Lung (tissue), 17 donors: ENCODE measurements at places on chromosomes 7 and 10. TPM values are rescaled to one million over a fixed set of nuclear protein-coding genes. Genes with fewer than 3 reads are reported as not detected.

The USP54 gene
- total RNA-seq, result 165 TPM

The KLF14 gene
- total RNA-seq, result 0.26 TPM

The EN2 gene
- total RNA-seq, result not detected

The FRMPD2 gene
- total RNA-seq, result 26.7 TPM

The OR2A5 gene
- total RNA-seq, result not detected

The GDF10 gene
- 30.3 TPM for total RNA-seq

The MAD1L1 gene
- 53.7 TPM for total RNA-seq

- peaks cover 2% of the 10 kb centered on the region for H3K4me1 ChIP-seq
- no peak overlapping the region for H3K4me3 ChIP-seq
- no peak overlapping the region for H3K27ac ChIP-seq
- DNase-seq, result peak; percentile 71
Measured at GRCh38 chr10:121886997-121887622, 40.7 kb downstream of the ATE1 start.

GRCh38 chr7:42274053-42274452 is 37.0 kb upstream of the GLI3 start:
- H3K4me3 ChIP-seq, result no peak overlapping the region
- no peaks in the 10 kb centered on the region for H3K27me3 ChIP-seq
- peak; percentile 18 for DNase-seq

DNA sequence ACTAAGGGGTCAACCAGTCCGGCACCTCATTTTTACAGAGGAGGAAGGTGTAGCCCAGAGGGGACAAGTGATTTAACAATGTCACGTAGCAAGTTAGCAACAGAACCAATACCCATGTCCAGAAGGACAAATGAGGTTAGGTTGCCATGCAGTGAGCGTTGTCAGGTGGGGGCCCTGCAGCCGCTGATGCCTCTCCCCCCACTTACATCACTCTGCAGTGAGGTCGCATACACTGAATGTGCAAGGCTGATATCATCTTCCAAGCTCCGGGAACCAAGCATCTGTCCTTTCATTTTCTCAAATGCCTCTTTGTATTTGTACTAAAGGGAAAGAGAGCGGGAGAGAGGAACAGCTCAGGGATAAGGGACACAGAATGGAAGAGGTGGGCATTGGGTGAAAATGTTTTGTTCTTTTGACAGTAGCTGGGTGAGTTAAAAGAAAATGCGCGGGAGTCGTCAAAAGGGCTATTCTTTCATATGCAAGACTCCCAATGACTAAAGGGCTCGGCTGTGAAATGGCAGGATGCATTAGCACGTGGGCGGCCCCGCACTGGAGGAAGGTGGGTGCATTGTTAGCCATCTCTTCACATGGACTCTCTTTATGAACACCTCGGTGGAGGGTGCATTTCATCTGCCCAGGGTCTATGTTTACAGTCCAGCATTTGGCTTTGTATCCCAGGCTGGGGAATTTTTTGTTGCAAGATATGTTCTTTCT is 49.7 kb downstream of the NRAP start:
- no peak for DNase-seq
- H3K27me3 ChIP-seq, result peaks cover 13% of the 10 kb centered on the region
- H3K4me3 ChIP-seq, result no peak overlapping the region
- H3K27ac ChIP-seq, result no peak overlapping the region
- H3K4me1 ChIP-seq, result no peaks in the 10 kb centered on the region

GRCh38 chr7:27161214-27161720 is 4.1 kb downstream of the HOXA9 start:
- no peak for DNase-seq
- no peak overlapping the region for H3K4me3 ChIP-seq
- H3K27ac ChIP-seq, result no peak overlapping the region
- no peaks in the 10 kb centered on the region for H3K36me3 ChIP-seq

GRCh38 chr10:19299645-19300044 is 251.0 kb downstream of the MALRD1 start:
- no peaks in the 10 kb centered on the region for H3K36me3 ChIP-seq
- no peaks in the 10 kb centered on the region for H3K27me3 ChIP-seq
- DNase-seq, result no peak
- no peaks in the 10 kb centered on the region for H3K4me1 ChIP-seq
- no peak overlapping the region for H3K27ac ChIP-seq

DNA sequence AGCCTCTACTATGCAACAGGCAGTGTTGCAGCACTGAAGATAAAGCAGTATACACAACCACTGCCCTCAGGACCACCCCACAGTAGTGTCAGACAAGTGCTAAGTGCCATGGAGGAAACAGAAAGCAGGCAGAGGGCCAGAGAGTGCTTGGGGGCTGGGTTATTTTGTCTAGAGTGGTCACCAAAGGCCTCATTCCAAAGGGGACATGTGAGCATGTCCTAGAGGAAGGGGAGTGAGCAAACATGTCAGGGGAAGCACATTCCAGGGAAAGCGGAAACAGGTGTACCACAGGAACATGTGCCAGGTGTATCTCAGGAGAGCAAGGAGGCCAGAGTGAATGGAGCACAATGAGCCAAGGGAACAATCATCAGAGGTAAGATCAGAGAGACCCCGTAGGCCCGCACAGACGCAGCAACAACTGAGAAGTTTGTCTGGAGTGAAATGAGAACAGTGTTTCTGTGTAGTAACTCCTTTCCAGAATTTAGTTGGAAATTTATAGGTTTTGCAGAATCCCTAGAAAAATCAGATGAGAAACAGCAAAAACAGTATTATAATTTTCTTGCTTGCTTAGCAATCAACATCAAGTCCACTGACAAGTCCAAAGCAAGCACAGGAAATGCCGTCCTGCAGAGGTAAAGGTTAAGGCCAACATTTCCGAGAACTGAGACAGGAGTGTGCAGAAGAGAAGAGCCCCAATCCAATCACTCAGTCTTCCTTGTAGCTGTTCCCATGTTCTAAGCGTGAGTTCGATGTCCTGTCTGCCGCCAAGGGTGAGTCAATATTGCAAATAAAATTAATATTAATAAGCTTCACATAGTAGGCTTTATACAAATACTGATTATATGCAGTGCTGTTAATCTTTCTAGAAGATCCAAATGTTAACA is 67.3 kb downstream of the SGMS1 start:
- H3K36me3 ChIP-seq, result peaks cover 2% of the 10 kb centered on the region
- peaks cover 50% of the 10 kb centered on the region for H3K4me1 ChIP-seq
- no peak overlapping the region for H3K27ac ChIP-seq

DNA sequence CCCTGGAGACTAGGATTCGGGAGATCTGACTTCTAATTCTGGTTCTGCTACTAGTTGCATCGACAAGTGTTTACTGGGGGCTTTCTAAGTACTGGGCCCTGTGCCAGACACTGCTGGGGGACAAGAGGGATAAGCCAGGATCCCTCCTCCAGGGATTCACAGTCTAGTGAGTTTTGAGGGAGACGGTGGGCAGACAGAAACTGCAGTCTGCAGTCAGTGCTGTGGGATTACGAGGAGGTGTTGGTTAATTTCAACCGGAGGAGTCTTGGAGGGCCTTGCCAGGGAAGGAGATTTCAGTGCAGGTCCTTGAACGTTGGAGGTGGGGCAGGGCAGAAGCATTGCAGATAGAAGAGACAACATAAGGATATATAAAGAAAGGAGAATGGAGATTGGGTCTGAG is 3.5 kb upstream of the KCNH2 start:
- no peak overlapping the region for H3K27ac ChIP-seq
- no peak overlapping the region for H3K4me3 ChIP-seq
- peaks cover 10% of the 10 kb centered on the region for H3K4me1 ChIP-seq
- peaks cover 25% of the 10 kb centered on the region for H3K27me3 ChIP-seq
- no peak for DNase-seq

GRCh38 chr7:100486753-100487446 is 3.2 kb downstream of the NYAP1 start:
- peak; percentile 38 for DNase-seq
- no peak overlapping the region for H3K4me3 ChIP-seq
- no peak overlapping the region for H3K27ac ChIP-seq

GRCh38 chr10:16907687-16908086 is 90.5 kb upstream of the RSU1 start:
- no peaks in the 10 kb centered on the region for H3K27me3 ChIP-seq
- no peak for DNase-seq
- no peaks in the 10 kb centered on the region for H3K36me3 ChIP-seq
- H3K4me3 ChIP-seq, result no peak overlapping the region
- H3K4me1 ChIP-seq, result no peaks in the 10 kb centered on the region

DNA sequence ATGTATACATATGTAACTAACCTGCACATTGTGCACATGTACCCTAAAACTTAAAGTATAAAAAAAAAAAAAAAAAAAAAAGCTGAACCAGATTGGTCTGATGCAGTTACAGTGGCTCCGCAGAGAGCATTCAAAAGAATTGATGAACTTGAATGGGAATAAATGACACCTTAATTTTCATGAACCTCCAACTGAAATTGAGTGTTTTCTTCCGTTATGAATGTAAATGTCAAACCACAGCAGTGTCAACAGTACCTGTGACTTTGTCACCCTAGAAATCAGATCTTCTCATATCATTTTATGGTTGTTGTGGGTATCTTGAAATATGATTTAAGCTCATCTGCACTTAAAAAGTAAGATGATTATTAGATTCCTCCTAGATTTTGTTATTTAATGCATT is 32.7 kb upstream of the SRGN start:
- H3K27ac ChIP-seq, result no peak overlapping the region
- no peaks in the 10 kb centered on the region for H3K27me3 ChIP-seq
- no peaks in the 10 kb centered on the region for H3K4me1 ChIP-seq

DNA sequence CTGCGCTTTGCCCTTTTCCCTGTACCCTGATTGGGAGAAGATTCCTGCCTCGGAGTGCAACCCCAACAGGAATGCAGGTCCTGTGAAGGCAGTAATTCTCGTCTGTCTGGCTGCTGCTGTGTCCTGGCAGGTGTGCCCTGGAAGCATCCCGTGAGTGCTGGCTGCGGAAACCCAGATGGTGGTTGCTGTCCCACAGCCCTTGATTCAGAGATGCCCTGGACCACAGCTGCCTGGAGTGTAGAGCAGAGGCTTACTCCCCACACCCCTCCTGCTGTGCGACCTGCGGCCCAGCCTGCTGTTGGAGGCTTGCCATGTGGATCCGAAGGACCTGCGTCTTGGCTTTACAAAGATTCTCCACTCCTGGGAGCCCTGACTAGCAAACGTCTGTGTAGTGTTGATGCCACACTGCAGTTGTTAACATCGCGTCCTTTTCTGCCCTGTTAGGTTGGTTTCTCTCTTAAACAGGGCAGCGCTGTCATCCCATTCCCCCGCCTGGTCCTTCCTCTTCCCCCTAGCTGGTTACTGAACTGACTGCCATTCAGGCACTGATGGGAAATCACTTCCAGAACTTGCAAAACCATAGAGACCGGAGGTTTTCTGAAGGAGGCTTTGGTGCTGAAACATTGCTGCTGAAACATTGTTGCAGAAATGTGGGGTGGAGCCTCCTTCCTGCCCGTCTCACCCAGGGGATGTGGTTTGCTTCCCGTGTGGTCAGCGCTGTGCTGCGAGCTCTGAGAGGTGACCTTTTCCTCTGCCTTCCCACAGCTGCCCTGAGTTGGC is 53.3 kb downstream of the DNAJB6 start:
- H3K27ac ChIP-seq, result no peak overlapping the region
- no peaks in the 10 kb centered on the region for H3K27me3 ChIP-seq
- H3K4me1 ChIP-seq, result no peaks in the 10 kb centered on the region
- no peak for DNase-seq

DNA sequence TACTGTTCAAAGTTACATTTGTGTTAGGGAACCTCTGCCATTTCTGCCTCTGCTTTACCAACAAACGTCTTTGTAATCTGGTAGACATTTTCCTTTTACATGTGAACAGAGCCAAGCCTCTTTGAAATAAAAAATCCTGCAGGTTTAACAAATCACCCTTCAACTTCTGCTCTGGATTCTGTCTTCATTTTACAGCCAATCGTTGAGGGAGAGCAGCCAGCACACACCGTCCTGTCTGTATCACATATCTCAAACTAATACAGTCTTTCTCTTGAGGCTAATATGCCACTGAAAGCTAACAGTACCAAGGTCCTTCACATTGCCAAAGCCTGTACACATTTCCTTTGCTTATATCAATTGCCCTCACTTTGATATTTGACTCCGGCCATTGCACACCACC is 468.6 kb upstream of the TEX47 start:
- no peaks in the 10 kb centered on the region for H3K4me1 ChIP-seq
- no peaks in the 10 kb centered on the region for H3K36me3 ChIP-seq
- DNase-seq, result no peak
- H3K27me3 ChIP-seq, result no peaks in the 10 kb centered on the region
- H3K27ac ChIP-seq, result no peak overlapping the region

DNA sequence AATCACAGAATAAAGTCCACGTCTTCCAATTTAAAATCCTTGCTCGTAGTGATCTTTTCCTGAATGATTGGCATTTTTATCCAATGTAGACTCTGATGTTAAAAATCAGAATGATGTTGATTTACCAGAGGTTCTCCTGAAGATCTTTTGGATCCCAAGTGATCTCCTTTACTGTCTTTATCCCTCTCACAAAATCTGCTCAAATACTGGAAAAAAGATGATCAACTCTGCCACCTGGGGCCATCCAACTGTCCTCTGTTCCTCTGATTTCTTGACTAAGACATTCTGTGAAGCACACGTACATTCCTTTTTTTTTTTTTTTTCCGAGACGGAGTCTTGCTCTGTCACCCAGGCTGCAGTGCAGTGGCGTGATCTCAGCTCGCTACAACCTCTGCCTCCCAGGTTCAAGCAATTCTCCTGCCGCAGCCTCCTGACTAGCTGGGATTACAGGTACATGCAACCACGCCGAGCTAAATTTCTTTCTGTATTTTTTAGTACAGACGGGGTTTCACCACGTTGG is 18.0 kb upstream of the ADRB1 start:
- no peak for DNase-seq
- peaks cover 9% of the 10 kb centered on the region for H3K4me1 ChIP-seq
- H3K27ac ChIP-seq, result peak overlapping the region; percentile 84

GRCh38 chr7:134448356-134449229 is 10.3 kb downstream of the AKR1B1 start:
- no peaks in the 10 kb centered on the region for H3K27me3 ChIP-seq
- peaks cover 28% of the 10 kb centered on the region for H3K36me3 ChIP-seq
- no peak overlapping the region for H3K4me3 ChIP-seq
- H3K4me1 ChIP-seq, result peaks cover 6% of the 10 kb centered on the region
- H3K27ac ChIP-seq, result no peak overlapping the region
- DNase-seq, result no peak

GRCh38 chr7:39624442-39624807 is 1.1 kb downstream of the RALA start:
- H3K27ac ChIP-seq, result peak overlapping the region; percentile 79
- peak; percentile 57 for DNase-seq
- H3K36me3 ChIP-seq, result no peaks in the 10 kb centered on the region
- H3K27me3 ChIP-seq, result no peaks in the 10 kb centered on the region
